SW 1271 (cell line): ENCODE measurements at places on chromosomes 7 and 10.

GRCh38 chr7:139362302-139362701 is 2.6 kb downstream of the LUC7L2 start:
- no peak for DNase-seq

GRCh38 chr7:67786021-67786420 is 789.4 kb downstream of the TYW1 start:
- no peak for DNase-seq

GRCh38 chr10:113305871-113306270 is 247.0 kb upstream of the HABP2 start:
- no peak for DNase-seq

- no peak for DNase-seq
These were observed 95.4 kb downstream of the HIPK2 start for GRCh38 chr7:139682136-139683013.

GRCh38 chr10:44906486-44906885 is 4.7 kb upstream of the TMEM72 start:
- no peak for DNase-seq

GRCh38 chr7:158910254-158911053 is 54.1 kb downstream of the DYNC2I1 start:
- no peak for DNase-seq

DNA sequence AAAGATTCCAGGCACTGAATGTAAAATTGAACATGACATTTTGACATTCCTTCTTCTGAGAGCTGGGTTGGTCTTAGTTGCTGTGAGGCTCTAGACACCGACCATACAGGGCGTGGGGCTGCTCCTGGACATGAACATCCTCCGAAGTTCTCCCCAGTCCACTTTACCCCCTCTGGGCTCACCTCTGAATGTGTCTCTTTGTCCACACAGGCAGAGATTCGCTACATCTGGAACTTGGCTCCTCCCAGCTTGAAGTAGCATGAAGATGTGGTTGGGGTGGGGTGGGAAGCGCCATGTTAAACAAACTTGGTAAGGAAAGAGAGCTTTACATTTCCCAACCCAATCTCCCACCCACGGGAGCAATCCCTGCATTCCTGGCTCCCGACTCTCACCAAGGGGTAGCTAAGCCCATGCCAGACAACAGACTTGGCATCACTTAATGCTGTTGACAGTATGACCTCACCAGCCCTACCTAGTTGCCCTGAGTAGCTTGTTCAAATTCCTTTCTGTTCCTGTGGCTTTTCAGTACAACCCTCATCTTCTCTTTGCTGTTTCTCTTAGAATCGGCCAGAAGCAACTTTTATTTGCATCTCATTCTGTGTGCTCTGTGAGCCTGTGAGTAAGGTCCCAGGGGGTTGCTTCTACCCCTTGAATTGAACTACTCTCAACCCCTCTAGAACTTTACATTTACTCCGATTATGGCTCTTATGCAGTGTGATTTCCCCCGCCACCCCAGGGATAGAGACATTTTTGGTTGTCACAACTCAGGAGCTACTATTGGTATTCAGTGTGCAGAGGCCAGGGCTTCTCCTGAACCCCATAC is 211.4 kb downstream of the SEC23IP start:
- no peak for DNase-seq

- no peak for DNase-seq
These were observed 149.6 kb downstream of the ADK start for GRCh38 chr10:74300666-74301065.

DNA sequence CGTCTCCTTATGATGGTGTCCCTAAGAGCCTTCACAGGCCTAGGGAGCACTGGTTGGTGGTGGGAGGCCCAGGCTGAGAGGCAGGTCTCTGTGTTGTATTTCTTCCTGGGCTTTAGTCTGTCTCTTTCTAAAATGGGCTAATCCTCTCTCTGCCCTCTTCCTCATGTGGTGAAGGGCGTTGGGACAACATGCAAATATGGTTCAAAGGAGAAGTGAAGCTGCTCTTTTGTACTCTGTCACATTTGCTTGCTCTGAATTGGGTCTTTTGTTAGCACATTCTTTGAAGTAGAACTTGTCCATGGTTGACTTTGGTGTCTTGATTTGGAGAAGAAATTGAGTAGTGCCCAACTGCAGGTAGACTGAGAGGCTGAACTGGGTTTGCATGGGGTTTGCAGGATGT is 814 bp downstream of the HK1 start:
- DNase-seq = no peak

DNA sequence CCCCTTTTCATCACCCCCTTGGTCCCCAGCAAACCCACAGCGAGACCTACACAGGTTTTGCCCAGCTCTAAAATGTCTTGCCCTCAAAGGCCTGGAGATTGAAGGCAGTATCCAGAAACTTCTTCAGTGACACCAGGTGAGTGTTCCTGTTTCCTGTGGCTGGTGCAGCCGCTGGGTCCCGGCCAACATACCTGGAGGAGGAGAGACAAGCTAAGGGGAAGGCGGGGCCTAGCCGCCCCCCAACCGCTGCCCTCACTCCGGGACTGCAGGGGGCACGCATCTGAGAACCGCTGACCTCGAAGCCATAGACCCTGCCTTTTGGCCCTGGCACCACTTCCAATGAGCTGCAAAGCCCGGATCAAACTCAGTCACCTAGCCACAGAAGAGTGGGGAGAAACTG is 27.0 kb downstream of the OGDHL start:
- no peak for DNase-seq

DNA sequence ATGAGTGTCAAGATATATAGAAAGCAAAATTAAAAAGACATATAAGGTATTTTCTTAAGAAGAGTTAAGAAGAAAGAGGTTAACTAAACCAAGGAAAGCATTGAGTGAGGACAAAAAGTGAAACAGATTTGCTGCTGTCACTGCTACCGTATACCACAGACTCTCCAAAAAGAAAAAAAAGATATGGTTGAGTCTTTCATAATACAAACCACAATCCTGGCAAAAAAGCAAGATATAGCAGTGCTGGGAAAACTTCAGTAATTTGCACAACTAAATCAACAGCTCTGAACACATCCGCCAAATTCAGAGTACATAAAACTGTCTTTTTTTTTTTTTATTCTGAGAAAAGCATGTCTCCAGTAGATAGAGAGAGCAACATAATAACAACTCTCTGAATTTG is 114.7 kb downstream of the ETV1 start:
- DNase-seq = no peak

DNA sequence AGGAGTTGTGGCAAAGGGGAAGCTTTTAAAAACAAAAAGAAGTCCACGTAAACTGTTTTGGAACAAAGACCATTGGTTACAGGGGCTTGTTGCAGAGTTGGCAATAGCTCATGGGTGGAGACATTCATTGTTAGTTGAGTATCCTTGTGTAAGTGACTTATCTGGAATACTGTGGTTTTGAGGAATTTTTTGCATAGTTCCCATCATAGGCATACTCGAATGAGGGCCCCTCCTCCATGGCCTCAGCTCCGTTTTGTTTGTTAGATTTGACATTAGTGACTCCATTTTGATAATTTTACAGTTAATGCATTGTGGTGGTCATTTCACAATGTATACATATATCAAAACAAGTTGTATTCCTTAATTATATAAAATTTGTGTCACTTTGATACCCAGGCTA is 12.8 kb upstream of the SMKR1 start:
- no peak for DNase-seq

DNA sequence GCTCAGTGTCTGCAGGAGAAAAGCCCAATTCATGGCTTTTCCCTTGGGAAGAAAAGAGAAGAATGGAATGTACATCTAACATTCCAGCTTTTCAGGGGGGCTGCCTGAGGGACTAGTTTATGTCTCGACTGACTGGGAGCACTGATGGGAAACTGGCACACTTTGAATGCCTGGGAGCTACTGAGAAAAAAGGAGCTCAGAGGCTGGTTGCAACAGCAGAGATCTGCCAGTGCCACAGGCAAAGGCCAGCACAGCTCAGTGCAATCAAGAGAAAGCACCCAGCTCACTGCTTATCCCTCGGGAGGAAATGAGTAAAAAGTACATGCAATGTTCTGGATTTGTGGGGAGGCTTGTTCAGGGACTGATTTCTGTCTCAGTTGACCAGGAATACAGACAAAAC is 226.2 kb downstream of the COBL start:
- no peak for DNase-seq

- no peak for DNase-seq
These were observed 213.9 kb downstream of the NSUN6 start for GRCh38 chr10:18437486-18437885.

DNA sequence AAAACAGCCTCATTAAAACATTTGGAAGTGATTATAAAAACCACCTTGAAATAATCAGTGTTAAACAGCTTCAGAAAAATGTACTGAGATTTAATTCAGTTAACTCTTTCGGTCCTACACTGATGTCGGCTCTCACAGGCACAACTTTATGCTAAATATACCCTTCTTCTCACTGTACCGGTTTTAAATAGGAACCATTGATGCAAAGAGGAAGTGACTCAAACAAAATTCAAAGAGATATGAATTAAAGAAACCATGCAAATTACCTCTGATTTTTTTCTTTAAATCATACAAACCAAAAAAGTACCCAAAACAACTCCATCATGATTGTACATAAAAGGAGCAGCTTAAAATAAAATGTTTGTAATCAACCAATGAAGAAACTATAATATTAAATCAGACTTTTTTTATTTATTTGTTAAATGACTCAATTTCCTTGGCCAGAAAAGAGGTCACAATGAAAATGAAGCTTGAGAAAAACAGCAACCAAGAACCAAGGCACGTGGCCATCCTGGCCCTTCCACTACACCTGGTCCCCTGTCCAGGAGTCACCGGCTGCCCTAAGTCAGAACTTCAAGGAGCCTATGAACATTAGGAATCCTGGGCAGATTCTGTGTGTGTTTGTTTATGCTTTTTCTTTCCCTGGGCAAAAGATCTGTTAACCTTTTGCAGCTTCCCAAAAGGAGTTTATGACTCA is 73.0 kb upstream of the CABCOCO1 start:
- DNase-seq = no peak

GRCh38 chr7:76316984-76317781 is 14.7 kb downstream of the HSPB1 start:
- DNase-seq = no peak

- no peak for DNase-seq
These were observed 85.2 kb upstream of the SEMA3C start for GRCh38 chr7:81004098-81004497.

DNA sequence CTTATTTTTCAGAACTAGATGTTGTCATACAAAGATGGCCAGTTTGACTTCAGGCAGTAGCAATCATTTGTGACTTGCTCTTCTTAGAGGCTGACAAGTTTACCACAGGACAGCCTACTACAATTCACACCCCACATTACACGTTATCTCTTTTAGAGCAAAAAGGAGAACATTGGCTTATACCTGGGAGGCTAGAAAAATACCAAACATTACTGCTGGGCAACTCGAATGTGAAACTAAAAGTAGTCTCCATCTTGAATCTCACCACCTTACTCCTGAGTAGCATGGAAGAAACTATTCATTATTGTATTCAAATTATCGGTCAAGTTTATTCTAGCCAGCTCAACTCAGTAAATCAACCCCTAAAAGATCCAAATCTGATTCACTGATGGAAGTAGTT is 90.7 kb upstream of the TMEM26 start:
- no peak for DNase-seq
